ENCODE measurements at places on chromosomes 3 and 15.

- DNase-seq: peak; percentile 7
Measured at GRCh38 chr3:167032267-167032876, 347.7 kb downstream of the ZBBX start.

- no peak for DNase-seq
Measured at GRCh38 chr15:66946578-66947164, 118.7 kb upstream of the SMAD3 start.

GRCh38 chr3:133374708-133375402 lies 25.0 kb upstream of the BFSP2 start:
- peak; percentile 47 for DNase-seq

GRCh38 chr3:141996437-141996836 lies 120.0 kb downstream of the ATP1B3 start:
- no peak for DNase-seq

GRCh38 chr15:57861034-57861638 lies 154.6 kb downstream of the POLR2M start:
- DNase-seq: no peak

DNA sequence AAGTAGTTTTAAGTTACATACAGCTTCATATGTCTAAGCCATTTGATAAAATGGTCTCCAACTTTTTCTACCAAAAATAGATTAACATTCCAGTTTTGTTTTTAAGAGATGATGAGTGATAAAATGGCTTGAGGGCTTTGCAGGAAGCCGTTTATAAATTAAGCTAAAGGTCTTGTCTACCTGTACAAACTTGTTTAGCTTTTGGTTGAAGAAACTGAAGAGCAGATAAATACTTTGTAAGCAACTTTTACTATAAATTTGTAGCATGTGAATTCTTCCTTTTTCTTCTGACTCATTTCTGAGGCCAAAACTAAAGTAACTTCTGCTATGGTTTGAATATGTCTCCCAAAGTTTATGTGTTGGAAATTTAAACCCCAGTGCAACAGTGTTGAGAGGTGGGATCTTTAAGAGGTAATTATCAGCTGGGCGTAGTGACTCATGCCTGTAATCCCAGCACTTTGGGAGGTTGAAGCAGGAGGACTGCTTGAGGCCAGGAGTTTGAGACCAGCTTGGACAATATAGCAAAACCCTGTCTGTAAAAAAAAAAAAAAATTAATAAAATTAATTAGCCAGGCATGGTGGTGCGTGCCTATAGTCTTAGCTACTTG lies 8.2 kb upstream of the NEDD4 start:
- no peak for DNase-seq

- DNase-seq: no peak
Measured at GRCh38 chr3:14847613-14848541, 29.1 kb downstream of the FGD5 start.

Measured in NCI-H187 treated with DMSO at 0.1 percent for 48 hours (cell line).